HepG2 (cell line): ENCODE measurements at places on chromosomes 2 and 18.

DNA sequence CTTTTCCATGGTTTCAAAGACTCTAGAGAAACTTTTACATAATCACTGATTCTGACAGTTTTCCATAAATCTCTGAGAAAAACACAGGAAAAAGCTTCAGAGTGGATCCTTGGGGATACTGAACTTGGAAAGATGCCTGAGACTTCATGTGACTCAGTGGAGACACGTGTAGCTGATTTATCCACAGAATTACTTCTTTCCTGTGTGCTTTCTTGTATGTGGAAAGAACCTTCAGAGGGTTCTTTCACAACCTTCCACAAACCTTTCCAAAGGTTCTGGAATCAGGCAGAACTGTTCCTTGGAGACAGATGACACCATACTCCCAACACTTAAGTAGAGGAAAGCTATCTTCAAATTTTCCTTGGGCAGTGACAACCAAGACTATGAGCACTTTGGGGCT is 207.2 kb downstream of the RND3 start:
- no peaks in the 10 kb centered on the region for H3K36me3 ChIP-seq
- DNase-seq = no peak
- no peak overlapping the region for H3K27ac ChIP-seq
- H3K4me3 ChIP-seq = no peak overlapping the region
- H3K27me3 ChIP-seq = no peaks in the 10 kb centered on the region

GRCh38 chr2:120396861-120397811 is 51.2 kb downstream of the INHBB start:
- H3K4me1 ChIP-seq = peaks cover 66% of the 10 kb centered on the region
- no peaks in the 10 kb centered on the region for H3K36me3 ChIP-seq
- peaks cover 7% of the 10 kb centered on the region; the same call in 1 of the 3 replicates for H3K27me3 ChIP-seq
- no peak overlapping the region for H3K4me3 ChIP-seq

- H3K4me3 ChIP-seq = no peak overlapping the region
- no peaks in the 10 kb centered on the region for H3K36me3 ChIP-seq
- H3K4me1 ChIP-seq = no peaks in the 10 kb centered on the region
- no peaks in the 10 kb centered on the region; the same call in 1 of the 2 replicates for H3K27me3 ChIP-seq
- no peak overlapping the region for H3K27ac ChIP-seq
- no peak for DNase-seq
These were observed 267.6 kb downstream of the METTL4 start for GRCh38 chr18:2303517-2304238.

DNA sequence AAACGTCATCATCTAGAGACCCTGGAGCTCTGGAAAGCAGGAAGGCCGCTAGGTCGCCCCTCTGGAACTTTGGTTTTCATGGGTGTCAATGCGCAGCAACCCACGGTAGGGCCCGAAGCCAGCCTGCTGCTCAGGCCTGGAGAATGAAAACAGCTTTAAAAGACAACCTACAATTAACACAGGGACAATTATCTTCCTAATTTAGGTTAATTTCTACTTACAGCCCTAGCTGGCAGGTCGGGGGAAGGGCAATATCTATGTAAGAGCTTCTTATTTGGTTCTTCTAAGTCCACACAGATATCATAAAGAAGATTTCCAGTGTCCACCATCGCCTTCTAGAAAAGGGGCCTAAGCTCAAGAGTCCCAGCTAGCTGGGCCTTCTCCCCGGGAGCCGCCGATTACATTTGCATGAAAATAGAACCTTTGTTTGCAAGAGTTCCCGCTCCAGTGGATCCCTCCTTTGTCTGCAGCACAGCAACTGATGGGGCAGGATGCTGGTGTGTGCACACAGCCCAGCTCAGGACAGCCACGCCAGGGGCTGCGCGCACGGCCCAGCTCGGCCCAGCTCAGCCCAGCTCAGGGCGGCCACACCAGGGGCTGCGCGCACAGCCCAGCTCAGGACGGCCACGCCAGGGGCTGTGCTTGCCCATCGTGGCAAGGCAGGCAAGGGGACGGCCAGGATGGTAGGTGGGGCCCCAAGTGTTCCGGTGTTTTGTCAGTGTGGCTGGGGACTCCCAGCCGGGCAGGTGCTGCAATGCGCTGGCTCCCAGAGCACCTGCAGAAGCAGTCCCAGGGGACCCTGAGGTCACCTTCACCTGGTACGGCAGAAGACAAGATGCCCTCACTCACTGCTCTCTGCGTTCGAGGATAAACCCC is 109.1 kb downstream of the HDAC4 start:
- DNase-seq = no peak
- H3K27me3 ChIP-seq = no peaks in the 10 kb centered on the region
- no peak overlapping the region for H3K27ac ChIP-seq
- no peaks in the 10 kb centered on the region for H3K36me3 ChIP-seq
- peaks cover 44% of the 10 kb centered on the region for H3K4me1 ChIP-seq

DNA sequence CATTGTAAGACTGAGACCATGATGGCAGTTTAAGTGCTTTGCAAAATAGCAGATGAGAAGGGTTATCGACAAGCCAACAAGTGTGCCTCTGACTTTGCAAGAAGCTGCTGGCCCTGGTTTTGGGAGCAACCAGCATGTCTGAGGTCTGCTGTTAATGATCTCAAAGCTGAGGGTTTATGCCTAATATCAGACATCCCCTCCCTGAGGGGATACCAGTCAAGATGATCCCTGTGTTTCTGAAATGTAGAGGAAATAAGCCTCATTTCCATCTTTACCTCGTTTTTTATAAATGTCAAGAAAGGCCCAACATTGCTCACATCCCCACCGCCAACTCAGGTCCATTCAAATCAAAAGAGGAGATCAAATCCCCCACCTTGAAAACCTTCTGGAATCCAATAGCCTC is 120.6 kb downstream of the MYCN start:
- H3K36me3 ChIP-seq = no peaks in the 10 kb centered on the region
- no peaks in the 10 kb centered on the region for H3K27me3 ChIP-seq
- peaks cover 16% of the 10 kb centered on the region for H3K4me1 ChIP-seq
- DNase-seq = no peak
- H3K27ac ChIP-seq = no peak overlapping the region

DNA sequence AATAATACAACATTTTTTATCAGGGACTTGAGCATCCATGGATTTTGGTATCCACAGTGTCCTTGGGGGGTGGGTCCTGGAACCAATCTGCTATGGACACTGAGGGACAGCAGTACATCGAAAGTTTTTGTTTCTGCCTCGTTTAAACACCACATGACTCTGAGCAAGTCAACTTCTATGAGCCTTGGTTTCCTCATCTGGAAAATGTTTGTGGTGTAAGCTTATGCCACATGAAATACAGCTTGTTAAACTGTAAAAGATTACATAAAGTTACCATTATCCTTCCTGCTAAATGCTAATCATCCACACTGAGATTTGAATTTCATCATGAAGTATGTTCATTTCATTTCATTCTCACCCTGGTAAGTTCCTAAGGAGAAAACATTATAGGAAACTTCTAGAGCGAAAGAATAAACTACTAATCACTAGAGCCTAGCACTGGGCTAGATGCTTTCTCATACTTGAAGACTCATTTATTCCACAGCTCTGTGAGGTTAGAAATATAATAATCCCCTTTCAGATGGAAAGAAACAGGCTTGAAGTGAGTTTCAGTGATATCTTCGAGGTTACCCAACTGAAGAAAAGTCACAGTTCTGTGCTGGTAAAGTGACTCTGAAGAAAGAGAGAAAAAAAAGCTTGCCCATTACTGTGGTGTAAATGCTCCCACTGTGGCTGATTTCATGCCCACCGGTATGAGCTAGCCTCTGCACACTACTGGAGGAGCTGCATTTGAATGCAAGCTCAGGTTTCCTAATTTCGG is 29.2 kb downstream of the MCFD2 start:
- no peak overlapping the region for H3K27ac ChIP-seq
- no peaks in the 10 kb centered on the region for H3K36me3 ChIP-seq
- H3K4me1 ChIP-seq = peaks cover 8% of the 10 kb centered on the region

- DNase-seq = no peak
- no peak overlapping the region for H3K4me3 ChIP-seq
These were observed 226.5 kb upstream of the ARL4C start for GRCh38 chr2:234723400-234723799.

DNA sequence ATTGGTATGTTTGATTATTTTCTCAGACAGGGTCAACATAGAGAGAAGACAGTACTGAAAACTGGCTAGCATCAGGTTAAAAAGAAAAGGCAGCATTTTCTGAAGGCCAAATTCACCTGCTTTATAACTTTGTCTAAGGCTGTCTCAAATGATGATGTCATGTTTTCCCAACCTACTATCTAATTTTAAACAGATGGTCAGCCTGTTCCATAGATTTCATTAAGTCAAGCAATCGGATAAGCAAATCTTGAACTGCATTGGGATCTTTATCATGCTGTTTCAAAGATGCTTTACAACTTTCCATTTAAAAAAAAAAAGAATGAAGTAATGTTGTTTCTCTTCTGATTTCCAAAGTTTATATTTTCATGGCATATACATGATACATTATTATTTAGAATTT is 56.3 kb upstream of the SPOPL start:
- H3K4me1 ChIP-seq = peaks cover 51% of the 10 kb centered on the region
- H3K27ac ChIP-seq = no peak overlapping the region
- DNase-seq = no peak
- H3K4me3 ChIP-seq = no peak overlapping the region

- H3K4me3 ChIP-seq = no peak overlapping the region
- no peaks in the 10 kb centered on the region for H3K36me3 ChIP-seq
- H3K4me1 ChIP-seq = no peaks in the 10 kb centered on the region
- DNase-seq = no peak
- H3K27ac ChIP-seq = no peak overlapping the region
These were observed 43.6 kb upstream of the ZNF804A start for GRCh38 chr2:184554736-184555135.

DNA sequence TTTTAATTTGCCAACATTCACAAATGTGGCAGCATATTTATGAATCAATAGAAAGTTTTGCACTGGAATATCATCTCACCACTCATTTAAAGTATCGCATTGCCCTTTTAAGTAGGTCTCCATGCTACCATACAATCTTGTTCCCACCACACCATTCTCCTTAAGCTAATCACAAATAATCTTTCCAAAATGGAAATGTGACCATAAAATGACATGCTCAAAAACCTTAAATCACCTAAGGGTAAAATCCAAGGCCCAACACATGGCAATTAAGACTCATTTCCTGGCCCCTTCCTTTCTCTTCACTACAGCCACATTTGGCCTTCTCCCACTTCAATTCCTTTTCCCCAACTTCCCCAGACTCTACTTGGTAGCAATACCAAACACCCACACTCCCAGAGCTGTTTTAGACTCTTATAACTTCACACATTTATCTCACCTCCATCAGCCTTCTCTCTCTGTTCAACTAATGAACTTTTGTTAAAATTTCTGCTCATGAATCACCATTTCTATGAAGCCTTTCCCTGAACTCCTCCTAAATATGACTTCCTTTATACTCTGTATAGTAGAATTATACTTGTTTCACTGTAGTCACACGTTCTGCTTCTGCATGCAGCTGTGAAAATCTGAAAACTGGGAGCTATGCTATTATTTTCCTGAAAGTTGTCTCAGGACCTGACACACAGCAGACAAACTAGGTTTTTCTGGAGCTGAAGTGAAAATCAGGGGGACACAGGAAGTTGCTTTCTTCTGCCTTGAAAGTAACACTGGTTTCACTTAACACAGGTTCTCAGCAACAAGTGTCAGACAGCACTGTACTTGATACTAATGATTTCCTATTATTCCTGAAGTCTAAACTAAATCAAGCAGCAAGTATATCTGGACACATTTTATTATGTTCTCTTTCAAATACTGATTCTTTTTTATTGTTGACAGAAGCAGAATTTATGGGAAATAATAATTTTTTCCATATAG is 303.9 kb downstream of the ZEB2 start:
- no peak for DNase-seq
- no peaks in the 10 kb centered on the region for H3K4me1 ChIP-seq
- H3K27ac ChIP-seq = no peak overlapping the region
- no peak overlapping the region for H3K4me3 ChIP-seq

- no peaks in the 10 kb centered on the region for H3K27me3 ChIP-seq
- no peak for DNase-seq
- H3K27ac ChIP-seq = no peak overlapping the region
- no peaks in the 10 kb centered on the region for H3K4me1 ChIP-seq
- no peak overlapping the region for H3K4me3 ChIP-seq
- H3K36me3 ChIP-seq = no peaks in the 10 kb centered on the region
These were observed 827.6 kb downstream of the RNF144A start for GRCh38 chr2:7744827-7745226.

DNA sequence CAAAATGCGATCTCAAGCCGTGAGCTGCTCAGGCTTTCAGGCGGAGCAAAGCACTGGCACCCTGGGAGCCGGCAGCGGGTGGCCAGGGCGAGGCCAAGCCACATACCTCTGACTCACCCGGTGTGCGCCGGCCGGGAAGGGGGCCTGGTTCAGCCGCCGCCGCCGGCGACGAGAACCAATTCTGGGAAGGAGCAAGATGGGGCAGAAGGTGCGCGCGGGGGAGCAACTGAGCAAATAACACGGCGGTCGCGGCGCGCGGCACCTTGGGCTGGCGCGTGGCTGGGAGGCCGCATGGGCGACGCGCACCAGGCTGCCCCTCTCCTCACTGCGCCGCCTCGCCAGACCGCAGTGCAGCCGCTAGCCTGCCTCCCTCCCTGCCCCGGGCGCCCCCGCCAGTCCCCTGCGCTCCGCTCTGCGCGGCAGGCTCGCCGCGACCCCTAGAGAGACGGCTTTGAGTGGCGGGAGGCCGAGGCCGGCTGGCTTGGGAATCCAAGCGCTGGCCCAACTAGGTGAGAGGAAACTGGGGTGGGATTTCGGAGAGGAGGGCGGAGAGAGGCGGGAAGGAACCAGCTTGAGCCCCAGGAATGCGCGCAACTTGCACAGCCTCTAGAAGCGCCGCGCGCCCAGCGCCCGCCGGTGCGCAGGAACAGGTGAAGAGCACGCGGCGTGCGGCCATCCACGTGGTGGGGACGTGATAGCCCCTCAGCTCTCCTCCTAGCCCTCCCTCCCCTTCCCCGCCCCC is 3.2 kb downstream of the NRP2 start:
- DNase-seq = no peak
- H3K36me3 ChIP-seq = no peaks in the 10 kb centered on the region
- no peaks in the 10 kb centered on the region for H3K4me1 ChIP-seq
- H3K27ac ChIP-seq = no peak overlapping the region

- H3K27ac ChIP-seq = peak overlapping the region; percentile 36
- H3K4me1 ChIP-seq = peaks cover 69% of the 10 kb centered on the region
- peak; percentile 83 for DNase-seq
- no peak overlapping the region for H3K4me3 ChIP-seq
- H3K36me3 ChIP-seq = no peaks in the 10 kb centered on the region
- no peaks in the 10 kb centered on the region for H3K27me3 ChIP-seq
These were observed 74.7 kb upstream of the MGAT4A start for GRCh38 chr2:98805412-98806171.

DNA sequence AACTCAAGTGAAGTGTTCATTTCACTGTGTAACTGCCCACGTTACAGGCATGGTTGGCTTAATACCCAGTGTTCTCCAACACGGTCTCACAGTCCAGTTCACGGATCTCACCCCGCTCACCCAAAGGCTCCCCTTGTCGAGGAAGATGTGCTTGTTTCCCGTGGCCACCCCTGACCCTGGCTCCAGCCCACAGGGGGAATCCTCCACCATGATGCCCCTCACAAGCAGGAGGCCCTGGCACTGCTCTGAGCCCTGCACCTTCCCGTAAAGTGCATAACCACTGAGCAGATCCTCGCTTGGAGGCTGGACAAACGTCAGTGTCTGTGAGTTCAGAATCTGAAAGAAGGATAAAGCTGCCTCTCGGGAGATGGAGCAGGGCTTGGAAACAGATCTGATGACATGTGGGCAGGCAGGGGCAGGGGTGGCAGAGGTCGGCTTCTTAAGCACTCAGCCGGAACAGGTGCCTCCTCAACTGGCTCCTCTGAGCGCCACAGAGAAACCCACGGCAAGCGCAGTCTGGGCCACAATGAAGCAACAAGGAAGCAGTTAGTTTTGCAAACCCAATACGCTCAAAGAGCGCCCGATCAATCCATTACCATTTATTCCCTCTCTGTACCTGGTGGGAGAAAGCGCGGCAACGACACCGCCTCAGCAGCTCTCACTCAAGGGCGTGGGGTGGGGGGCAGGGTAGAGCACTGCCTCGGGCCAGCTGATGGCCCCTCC is 17.6 kb downstream of the HDAC4 start:
- no peaks in the 10 kb centered on the region for H3K27me3 ChIP-seq
- peaks cover 2% of the 10 kb centered on the region for H3K36me3 ChIP-seq
- DNase-seq = no peak
- H3K27ac ChIP-seq = no peak overlapping the region
